CD4-positive, alpha-beta T cell treated with Interleukin-15 for 4 hours (primary cell): ENCODE measurements at places on chromosomes 4 and X.
A peak's percentile ranks its signal among the peaks of the same experiment; 100 is the strongest.

- no peak for DNase-seq
These were observed 52.5 kb downstream of the GBA3 start for GRCh38 chr4:22745234-22745633.

DNA sequence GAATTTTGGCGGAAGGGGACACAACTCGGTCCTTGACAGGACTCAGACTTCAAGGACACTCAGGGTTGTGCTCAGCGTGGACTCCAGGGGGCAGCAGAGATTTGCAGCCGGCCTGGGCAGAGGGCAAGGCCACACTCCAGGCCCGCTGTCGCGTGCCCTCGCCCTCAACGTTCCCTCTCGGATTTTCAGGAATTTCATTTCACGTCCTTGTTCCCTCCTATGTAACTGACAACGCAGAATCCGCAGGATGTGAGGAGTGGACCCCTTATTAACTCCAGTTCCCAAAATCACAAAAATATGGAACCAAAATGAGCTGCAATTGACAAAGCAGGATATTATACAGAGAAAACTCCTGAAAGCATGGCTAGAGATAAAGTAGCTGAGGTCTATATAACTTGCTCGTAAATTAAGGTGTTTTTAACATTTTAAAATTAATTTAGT is 21.0 kb upstream of the DCTD start:
- DNase-seq, result peak; percentile 68

DNA sequence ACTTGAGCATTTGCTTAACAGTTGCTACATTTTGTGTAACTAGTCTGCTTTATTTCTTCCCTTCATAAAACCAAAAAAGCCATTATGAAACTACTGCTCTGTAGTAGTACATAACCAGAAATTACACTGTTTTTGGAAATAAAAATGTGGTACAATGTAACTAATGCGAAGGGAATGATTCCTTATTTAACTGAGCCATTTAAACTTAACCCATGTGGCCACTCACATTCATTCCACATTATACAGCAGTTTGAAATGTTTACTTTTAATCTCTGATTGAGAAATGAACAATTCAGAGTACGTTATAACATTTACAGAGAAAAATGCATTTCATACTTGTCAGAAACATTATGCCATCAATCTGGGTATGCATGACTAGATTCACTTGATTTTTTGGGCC is 94.2 kb downstream of the NYX start:
- no peak for DNase-seq

DNA sequence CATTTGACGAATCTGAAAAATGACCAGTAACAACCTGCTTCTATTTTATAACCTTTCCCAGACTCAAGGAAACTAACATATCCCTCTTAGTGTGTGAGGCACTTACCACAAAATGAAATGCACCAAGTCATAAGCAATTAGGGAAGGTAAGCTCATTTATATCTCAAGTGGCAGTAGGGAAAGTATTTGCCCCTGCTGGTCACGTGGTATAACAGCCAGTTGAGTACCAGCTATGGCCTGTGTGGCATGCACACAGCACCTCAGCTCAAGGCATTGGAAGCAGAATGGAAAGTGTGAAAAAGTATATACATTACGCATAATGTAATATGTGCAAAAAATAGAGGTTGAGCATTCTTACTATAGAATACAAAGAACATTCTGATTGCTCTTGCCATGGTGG is 178.3 kb upstream of the GYPA start:
- DNase-seq, result no peak

DNA sequence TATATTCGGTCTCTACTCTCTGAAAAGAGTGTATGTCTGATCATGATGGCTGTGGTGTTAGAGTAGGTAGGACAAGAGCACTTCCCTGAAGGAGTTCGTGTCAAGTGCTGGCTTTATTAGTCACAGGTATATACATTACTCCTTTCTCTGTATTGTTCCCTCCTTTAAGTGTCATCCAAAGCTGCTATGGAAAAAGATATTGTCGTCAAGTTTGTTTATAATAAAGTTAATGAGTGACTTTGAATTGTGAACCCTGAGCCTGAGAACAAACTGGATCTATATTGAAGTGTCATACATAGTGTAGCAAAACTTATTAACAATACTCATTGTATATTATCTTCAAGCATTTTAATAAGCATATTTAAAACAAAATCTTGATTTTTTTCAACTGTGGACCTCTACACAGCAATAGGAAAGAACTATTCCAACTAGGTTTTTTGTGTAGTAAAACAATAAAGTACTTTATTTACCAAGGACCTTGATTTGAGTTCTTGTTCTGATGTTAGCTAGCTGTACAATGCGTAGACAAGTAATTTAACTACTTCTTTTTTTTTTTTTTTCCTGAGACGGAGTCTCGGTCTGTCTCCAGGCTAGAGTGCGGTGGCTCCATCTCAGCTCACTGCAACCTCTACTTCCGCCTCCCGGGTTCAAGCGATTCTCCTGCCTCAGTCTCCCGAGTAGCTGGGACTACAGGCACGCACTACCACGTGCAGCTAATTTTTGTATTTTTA is 177.7 kb downstream of the RAPGEF2 start:
- DNase-seq, result no peak

- DNase-seq, result no peak
These were observed 19.1 kb downstream of the ATP5ME start for GRCh38 chr4:654871-655463.
